NCI-H1092 treated with DMSO at 0.1 percent for 48 hours (cell line): ENCODE measurements at places on chromosomes 1 and 21.

DNA sequence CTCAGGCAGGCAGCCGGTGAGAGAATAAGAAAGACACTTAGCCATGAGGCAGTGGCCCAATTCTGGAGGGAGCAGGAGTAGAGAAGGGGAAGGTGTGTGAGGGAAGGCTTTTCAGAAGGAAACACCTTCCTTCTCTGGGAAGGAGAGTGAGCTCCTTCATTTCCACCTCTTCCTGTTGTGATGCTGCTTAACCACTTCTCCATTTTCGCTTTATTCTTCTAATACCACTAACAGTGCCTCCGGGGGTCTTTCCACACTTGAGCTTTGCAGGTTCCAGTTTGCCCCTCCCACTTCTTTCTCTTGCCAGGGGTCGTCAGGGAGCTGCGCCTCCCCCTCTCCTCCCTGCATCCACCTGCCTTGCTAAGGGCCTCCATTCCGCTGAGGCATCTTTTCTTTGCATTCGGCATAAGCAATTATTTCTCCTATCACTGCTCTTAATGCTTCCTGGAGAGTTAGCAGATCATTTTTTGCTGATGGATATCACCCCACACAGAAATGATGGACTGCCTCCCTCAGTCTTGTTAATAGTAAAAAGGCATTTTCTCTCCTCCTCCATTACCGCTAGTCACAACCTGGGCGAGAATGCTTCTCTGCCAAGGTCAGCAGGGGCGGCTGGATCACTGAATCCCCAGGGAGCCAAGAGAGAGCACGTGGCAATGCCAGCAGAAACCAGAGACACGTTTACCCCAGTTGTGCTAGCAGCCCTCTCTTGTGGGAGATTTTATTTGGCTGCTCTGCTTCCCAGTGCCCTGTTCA lies 74.8 kb downstream of the ELAVL4 start:
- DNase-seq: peak; percentile 53

DNA sequence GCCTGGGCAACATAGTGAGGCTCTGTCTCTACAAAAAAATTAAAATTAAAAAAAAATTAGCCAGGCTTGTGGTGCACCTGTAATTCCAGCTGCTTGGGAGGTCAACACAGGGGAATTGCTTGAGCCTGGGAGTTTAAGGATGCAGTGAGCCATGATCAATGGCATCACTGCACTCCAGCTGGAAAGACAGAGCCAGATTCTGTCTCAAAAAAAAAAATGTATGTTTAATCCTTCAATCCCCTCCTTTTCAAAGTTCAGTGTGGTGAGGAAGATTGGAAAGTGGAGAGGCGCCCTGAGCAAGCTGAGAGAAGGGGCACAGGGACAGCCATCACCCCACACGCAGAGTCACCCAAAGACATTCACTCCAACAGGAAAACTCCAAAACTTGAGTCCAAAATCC lies 97.7 kb upstream of the BACE2 start:
- DNase-seq: no peak

GRCh38 chr1:33072707-33073106 lies 8.2 kb upstream of the AZIN2 start:
- no peak for DNase-seq

DNA sequence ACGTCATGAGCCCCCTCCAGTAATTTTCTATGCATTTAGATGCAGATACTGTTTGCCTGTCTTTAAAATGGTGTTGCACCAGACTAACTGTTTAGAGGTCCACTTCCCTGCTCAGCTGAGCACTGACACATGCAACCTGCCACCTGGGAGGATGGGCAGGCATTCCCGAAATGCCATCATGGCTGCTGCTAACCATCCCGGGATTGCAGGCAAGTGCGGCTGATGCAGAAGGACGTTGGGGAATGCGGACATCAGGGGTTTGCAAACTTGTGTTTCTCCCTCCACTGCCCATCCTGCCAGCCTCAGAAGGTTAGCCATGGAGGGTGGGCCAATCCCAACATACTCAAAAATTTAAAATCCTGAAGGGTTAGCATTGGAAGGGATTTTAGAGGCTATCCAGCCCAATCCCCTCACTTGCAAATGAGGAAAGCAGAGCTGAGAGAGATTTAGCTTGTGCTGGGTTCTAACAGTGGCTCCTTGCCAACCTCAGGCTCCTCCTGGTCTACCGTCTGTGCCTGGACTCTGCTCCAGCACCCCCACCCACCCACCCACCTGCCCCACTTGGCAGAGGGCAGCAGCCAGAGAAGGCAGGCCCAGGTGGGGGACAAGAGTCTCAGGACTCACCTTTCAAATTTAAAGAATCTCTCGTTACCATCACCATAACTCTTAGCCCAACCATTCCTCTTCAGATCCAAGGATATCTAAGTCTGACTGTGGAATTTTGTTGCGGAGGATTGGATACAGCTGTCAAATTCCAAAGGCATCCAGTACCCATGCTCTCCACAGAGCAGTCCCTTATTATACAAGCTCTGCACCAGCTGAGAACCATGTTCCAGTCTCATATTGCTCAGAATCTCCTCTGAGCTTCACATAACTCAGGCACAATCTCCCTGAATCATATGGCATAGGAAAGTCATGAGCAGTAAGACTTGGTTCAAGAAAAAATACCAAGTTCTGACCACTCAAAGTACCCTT lies 34.2 kb downstream of the HIVEP3 start:
- no peak for DNase-seq

DNA sequence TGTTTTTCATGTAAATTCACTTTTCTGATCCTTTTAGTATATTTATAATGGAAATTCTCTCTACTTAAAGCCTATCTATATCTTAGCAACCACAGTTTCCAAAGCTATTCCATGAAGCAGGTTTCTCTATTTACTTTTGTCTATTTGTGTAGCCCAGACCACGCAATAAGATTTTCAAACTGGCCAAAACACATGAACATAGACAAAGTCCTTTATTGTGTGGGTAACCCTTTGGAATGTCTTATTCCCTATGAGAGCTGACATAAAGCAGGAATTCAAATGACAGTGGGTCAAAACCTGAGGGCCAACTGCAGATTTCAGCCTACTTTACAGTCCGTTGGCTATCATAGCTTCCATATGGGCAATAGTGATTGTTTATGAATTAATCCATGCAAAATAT lies 252.6 kb downstream of the LTN1 start:
- DNase-seq: no peak

DNA sequence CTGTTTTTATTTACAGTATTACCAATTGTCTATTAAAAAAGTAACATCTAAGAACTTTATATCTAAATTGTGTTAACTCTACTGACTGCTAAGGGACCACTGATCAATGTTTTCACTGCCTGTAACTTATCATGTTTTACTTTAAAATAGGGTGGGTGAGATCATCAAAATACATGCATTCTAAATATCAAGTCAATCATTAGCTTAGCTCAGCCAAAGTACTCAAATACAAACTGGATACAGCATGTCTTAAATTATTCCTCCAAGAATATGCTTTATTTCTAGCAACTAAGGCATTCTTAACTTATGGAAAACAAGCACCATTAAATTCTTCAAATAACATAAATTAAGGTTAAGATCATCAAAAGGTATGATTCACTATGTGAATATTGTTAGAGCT lies 638.7 kb upstream of the RGS18 start:
- DNase-seq: no peak

DNA sequence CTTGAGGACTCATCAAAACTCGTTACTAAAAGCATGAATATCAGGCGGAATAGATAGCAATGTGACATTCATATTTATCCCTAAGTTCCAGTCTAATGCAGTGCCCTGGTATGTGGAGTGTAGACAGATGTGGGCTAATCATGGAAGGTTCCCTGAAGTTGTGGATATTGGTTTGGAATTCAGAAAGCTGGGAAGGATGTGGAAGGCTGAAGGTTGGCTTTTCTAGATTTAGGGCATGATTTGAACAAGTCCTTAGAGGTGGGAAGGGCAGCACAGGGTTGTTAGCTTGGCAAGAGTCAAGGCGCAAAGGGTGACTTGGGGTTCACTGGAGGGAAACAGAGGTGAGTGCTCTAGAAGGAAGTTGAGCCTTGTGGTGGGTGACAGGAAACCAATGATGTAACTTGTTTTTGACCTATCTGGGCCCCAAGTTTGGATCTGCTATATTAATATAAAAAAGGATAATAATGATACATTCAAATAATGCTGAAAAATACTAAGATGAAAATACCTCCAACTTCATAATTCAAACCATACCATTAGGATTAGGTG lies 21.9 kb downstream of the LGALS8 start:
- DNase-seq: no peak

GRCh38 chr1:111127923-111128643 lies 11.8 kb downstream of the DRAM2 start:
- DNase-seq: no peak

DNA sequence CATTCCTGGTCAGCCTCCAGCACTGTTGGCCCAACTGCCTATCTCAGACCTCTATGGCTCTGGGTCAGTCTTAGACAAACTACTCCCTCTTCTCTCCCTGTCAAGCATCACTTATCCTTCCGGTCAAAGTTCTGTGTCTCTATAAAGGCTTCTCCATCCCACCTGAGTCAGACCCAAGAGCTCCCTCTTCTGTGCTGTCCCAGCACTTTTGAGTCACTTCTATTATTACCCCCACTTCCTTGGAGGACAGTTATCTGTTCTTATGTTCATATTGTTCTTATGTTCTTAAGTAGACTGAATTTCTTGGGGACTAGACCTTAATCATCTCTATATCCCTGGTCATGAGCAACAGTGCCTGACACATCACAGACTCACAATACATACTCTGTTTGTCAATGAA lies 29.2 kb upstream of the IL10 start:
- DNase-seq: no peak

DNA sequence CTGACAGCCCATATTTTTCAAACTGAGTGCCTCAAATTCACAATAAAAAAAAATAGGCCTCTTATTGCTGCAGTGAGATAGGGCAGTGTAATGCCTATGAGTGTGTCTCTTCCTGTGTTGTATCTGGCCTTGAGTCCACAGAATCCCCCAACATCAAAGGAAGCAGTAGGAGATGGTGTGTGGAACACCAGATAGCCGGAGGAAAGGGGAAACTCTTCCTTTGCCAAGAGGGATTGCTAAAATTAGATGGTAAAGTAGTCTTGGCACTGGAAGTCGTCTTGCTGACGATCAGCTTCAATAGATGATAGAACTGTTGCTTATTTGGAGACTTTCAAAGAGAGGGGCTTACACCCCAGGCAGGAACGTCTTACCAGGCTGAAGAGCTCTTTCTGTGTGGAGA lies 51.8 kb downstream of the RUNX1 start:
- no peak for DNase-seq

- DNase-seq: no peak
Measured at GRCh38 chr1:228417483-228418203, 982 bp upstream of the TRIM17 start.

GRCh38 chr1:205298191-205298994 lies 23.2 kb downstream of the NUAK2 start:
- no peak for DNase-seq

- peak; percentile 76 for DNase-seq
Measured at GRCh38 chr21:18049461-18049860, 195.2 kb upstream of the CHODL start.

DNA sequence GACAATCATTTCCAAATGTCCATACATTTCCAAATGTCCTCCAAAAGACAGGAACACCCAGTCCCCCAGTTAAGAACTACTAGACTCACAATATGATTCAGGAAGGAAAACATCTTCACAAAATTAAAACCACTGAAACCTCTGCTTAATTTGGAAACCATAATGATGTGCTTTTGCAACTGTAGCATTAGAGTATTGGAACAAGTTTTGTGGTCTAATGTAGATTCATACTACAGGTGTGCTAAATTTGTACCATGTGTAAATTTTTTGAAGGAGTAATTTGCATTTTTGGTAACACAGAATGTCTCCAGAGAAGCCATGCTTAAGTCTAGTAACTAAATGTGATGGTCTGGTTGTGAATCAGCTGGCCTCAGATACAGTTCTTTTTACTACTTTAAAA lies 129.6 kb downstream of the DPYD start:
- no peak for DNase-seq

DNA sequence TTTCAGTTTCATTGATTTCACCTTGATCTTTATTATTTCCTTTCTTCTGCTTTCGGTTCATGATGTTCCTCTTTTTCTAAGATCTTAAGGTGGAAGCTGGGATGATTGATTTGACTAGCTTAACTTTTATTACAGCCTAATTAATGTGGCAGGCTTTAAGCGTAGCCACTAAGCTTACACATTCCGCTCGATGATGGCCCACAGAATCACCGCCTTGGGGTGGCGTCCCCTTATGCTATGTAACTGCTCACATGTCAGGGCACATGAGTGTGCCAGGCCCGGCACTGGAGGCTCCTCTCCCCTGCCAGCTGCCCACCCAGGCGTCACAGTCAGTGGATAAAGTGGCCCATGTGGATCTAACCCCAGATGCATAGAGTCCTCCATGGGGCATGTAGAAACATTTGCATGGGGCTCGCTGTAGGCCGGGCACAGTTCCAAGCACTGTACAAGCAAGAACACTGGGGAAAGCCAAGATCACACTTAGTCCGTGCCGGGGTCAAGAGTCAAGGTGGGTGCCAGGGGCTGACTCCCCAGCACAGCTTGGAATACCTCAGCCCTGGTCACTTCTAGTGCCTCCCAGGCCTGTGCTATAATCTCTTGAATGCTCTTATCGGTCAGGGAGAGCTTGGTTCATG lies 41.7 kb downstream of the PKNOX1 start:
- no peak for DNase-seq

DNA sequence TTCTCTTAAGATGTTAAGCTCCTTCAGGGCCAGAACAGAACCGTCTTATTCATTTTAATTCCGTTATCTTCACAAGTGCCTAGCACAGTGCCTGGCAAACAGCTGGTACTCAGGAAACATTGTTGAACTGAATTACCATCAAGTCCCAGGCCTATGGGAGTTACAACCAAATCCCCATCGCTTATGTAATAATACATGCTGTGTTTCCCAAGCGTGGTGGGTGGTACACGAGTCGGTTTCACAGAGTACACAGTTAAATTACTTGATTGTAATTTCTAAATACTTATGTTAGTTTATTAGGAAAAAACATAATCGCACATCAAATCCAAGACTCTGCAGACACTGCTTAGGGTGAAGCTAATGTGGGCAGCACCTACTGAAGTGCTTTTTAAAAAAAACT lies 1.0 kb downstream of the ANGEL2 start:
- DNase-seq: peak; percentile 51

GRCh38 chr1:212611000-212611948 lies 2.7 kb downstream of the ATF3 start:
- DNase-seq: no peak

- no peak for DNase-seq
Measured at GRCh38 chr1:177977141-177977540, 7.3 kb upstream of the SEC16B start.

DNA sequence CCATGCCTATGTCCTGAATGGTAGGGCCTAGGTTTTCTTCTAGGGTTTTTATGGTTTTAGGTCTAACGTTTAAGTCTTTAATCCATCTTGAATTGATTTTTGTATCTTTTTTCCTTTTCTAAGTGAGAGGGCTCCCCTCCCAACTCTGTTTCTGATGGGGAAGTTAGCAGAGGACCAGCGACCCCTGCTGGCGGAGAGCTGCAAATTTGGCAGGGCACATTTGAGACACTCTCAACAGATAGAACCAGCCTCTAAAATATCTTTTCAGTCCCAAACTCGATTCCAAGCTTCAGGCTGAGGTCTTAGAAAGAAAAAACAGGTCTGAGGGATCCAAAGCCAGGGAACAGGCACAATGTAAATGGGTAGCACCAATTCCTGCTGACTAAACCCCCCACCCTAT lies 32.5 kb downstream of the LRRC3 start:
- DNase-seq: no peak
